Cardiac fibroblast (primary cell): ENCODE measurements at places on chromosomes 12 and 14.

GRCh38 chr12:64767495-64767894, 8.3 kb upstream of the GNS start:
- no peak for DNase-seq

- peak; percentile 65 for DNase-seq
These were observed 22.0 kb upstream of the TMED10 start for GRCh38 chr14:75198291-75198933.

DNA sequence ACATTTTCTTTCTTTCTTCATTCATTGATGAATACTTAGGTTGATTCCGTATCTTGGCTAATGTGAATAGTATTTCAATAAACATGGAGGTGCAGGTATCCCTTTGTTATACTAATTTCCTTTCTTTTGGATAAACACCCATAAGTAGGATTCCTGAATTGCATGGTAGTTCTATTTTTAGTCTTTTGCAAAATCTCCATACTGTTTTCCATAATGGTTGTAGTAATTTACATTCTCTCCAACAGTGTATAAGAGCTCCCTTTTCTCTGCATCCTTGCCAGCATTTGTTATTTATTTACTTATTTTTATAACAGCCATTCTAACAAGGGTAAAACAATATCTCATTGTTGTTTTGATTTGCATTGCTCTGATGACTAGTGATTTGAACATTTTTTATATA, 36.6 kb downstream of the PIK3C2G start:
- DNase-seq = no peak

DNA sequence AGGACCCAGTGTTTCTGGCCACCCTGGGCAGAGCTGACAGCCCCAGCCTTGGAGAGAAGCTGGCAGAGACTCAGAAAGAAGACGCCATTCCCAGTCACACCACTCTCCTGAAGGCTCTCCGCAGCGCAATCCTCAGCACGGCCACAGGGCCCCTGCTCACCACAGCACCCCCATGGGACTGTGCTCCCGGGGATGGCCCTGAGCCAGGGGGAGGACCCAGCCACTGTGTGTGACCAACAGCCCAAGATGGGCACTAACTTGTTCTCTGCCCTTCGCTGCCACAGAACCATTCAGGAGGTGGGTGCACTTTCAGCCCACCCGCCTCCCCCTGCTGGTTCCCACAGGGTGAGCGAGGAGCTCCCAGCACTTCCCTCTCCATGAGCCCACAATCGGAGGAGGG, 57.1 kb downstream of the CCNK start:
- peak; percentile 25 for DNase-seq

DNA sequence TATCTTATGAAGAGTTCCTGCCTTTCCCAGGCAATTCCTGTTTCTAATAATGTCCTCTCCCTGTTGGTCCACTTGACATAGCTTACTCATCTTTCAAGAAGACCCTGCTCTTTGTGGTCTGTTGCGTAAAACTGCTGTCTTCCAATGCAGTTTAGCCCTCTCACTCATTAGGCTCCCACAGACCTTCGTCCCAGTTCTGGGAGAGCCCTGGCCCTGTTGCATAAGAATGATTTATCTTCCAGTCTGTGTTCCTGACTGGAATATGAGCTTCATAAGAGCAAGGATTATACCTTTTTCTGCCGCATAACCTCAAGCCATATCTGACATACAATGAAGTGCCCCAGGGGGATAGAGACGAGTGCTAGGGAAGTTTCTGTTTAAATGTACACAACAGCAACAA, 365.9 kb upstream of the NOVA1 start:
- peak; percentile 1 for DNase-seq

DNA sequence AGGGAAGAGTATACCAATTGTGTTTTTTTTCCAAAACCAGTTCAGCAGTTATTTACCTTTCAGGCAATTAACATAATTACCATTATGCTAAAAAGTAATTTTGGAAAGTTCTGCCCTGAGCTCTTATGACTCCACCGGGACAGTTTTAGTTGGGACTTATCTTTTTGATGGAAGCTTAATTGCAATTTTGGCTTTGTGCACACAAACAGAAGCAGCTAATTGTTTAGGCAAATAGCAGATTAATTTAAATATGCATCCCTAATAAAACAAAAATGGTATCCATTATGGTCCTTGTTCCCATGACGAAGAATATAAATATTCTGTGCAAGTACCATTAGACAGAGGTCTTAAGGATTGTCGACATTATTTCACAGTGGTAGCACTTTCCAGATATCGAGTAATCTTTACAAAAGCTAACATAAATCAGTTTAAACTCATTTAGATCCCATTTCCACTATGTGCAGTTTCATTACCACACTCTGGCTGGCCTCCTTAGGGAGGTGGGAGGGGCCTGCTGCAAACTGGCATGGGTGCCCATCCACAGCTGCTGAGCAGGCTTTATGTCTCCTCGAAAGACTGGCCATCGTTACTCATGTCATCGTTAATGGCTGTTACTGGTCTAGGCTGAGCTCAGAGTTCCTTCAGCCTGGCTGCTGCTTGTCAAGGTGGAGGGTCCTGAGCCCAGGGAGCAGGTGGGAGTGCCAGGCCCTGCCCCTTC, 68.2 kb downstream of the FBXW8 start:
- DNase-seq = no peak

- no peak for DNase-seq
These were observed 13.2 kb upstream of the RXYLT1 start for GRCh38 chr12:63766498-63766897.
